ENCODE measurements at places on chromosomes 2 and 18. TPM values are rescaled to one million over a fixed set of nuclear protein-coding genes. Genes with fewer than 3 reads are reported as not detected.

C1GALT1C1L gene
- polyA plus RNA-seq: 1.8 TPM

- no peak for DNase-seq
- H3K4me3 ChIP-seq: no peak overlapping the region
- no peak overlapping the region for H3K27ac ChIP-seq
Measured at GRCh38 chr2:184530239-184530638, 68.1 kb upstream of the ZNF804A start.

DNA sequence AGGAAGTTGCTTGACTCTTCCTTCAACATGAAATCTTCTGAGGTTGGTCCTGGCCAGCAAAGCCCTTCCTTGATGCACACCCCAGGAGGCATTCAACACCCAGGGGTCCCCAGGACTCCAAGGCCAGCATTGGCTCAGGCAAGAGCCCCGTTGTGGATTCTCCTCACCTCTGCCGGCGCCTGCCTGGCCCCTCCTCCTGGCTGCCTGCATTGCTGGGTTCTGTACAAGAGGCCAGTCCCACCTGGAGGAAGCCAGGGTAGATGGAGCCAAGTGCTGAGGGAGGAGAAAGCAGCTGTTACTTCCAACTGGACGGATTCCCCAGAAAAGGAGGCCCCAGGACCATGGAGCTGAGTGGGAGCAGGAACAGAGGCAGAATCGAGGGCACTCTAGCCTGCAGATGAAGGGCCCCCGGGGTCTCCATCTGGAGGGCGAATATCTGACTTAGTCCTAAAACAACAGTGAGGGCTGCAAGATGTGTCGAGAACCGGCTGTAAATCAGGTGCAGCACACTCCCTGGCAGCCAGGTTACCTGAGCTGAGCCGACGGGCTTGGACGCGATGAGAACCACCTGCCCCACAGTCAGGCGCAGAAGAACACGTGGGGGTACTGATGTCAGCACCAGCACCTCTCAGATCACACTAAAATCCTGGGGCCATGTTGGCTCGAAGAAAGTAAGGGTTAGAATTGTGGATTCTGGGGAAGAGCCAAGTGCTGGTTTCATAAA is 399.6 kb upstream of the SALL3 start:
- H3K4me3 ChIP-seq: no peak overlapping the region
- no peak for DNase-seq
- no peaks in the 10 kb centered on the region for H3K36me3 ChIP-seq
- no peaks in the 10 kb centered on the region for H3K4me1 ChIP-seq
- H3K27me3 ChIP-seq: no peaks in the 10 kb centered on the region

DNA sequence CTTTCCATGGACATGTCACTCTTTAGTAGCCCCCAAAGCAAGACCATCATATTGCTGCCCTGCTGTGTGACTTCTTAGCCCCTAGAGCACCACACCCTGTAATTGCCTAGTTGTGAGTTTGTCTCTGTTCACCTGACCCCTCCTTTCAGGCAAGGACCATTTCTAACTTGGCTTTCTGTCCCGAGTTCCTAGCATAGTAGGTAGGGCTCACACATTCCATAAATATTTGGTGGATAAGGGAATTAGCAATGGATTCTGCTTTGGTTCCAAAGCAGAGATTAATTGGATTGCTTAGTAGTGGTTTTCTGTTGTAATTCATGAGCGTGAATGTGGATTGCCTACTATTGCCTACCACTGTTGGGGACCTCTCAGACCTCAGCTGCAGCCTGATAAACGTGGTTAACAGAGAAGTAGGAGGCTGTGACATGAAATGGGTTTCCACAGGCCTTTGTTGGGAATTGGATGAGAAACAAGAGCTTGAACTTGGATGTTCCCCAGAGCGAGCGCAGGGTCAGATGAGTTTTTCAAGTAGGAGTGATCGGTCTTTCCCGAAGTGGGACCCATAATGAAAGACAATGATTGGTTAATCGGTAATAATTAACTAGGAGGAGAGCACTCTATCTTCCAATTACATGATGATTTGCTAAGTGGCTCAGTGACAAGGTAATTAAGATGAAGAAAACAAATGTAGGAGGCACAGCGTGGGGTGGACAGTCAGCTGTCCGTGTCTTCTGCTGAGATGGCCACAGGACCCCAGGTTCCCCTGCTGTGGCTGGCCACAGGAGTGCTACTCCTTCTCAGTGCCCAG is 13.4 kb upstream of the UGT1A1 start:
- H3K27ac ChIP-seq: no peak overlapping the region
- no peaks in the 10 kb centered on the region for H3K4me1 ChIP-seq
- no peak for DNase-seq
- no peaks in the 10 kb centered on the region for H3K36me3 ChIP-seq
- no peaks in the 10 kb centered on the region for H3K27me3 ChIP-seq

SLC66A3 gene
- 8.9 TPM for polyA plus RNA-seq

GRCh38 chr2:56474412-56475158 is 290.8 kb downstream of the CCDC85A start:
- H3K36me3 ChIP-seq: no peaks in the 10 kb centered on the region
- DNase-seq: peak; percentile 34
- H3K4me1 ChIP-seq: no peaks in the 10 kb centered on the region

- no peak for DNase-seq
- H3K27ac ChIP-seq: no peak overlapping the region
Measured at GRCh38 chr18:10239991-10240634, 214.3 kb upstream of the APCDD1 start.

DNA sequence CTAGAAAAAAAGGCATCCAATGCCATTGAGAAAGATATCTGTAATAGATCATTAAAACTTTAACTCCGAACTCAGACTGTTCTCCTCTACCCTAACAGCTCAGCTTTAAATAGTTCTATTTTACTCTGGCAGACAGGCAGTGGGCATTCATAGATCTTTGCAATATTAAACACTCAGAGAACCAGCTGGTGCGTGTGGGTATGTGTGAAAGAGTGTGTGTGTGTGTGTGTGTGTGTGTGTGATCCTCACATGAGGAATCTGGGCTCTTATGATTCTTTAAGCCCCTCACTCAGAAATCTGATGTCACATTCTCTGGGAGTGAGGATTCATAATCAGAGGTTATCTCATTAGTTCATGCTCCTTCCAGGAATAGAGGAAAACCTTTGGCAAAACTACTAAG is 144.3 kb downstream of the KCNH7 start:
- no peaks in the 10 kb centered on the region for H3K4me1 ChIP-seq
- no peaks in the 10 kb centered on the region for H3K27me3 ChIP-seq
- H3K4me3 ChIP-seq: no peak overlapping the region
- DNase-seq: no peak

DNA sequence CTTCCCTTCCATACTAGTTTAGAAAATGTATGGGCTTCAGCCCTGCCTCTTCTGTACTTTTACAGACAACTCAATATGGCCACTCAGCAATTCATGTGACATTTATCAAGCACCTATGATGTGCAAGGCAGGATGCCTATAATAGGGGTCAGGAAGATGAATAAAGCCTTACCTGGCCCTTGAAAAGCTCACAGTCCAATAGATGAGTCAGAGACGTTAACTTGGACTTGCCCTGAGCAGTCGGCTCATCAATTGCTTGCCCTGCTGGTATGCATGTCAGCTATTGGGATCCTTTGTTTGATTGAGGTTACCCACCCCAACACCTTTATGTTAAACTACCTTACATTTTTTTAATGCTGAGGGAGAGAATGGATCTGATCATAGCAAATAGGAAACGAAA is 116.1 kb downstream of the DNER start:
- H3K36me3 ChIP-seq: no peaks in the 10 kb centered on the region
- DNase-seq: no peak
- H3K27me3 ChIP-seq: no peaks in the 10 kb centered on the region
- H3K4me1 ChIP-seq: no peaks in the 10 kb centered on the region

GRCh38 chr2:212124598-212124997 is 414.0 kb downstream of the ERBB4 start:
- no peak overlapping the region for H3K27ac ChIP-seq
- no peaks in the 10 kb centered on the region for H3K36me3 ChIP-seq
- H3K27me3 ChIP-seq: no peaks in the 10 kb centered on the region
- no peak overlapping the region for H3K4me3 ChIP-seq
- no peaks in the 10 kb centered on the region for H3K4me1 ChIP-seq

STAMBP gene
- 24.4 TPM for polyA plus RNA-seq

- H3K4me1 ChIP-seq: peaks cover 7% of the 10 kb centered on the region
- H3K27me3 ChIP-seq: no peaks in the 10 kb centered on the region
- H3K27ac ChIP-seq: no peak overlapping the region
- H3K4me3 ChIP-seq: no peak overlapping the region
- peaks cover 5% of the 10 kb centered on the region for H3K36me3 ChIP-seq
Measured at GRCh38 chr2:127051116-127052056, 55.6 kb downstream of the BIN1 start.

ANKRD30B gene
- not detected for polyA plus RNA-seq

DNA sequence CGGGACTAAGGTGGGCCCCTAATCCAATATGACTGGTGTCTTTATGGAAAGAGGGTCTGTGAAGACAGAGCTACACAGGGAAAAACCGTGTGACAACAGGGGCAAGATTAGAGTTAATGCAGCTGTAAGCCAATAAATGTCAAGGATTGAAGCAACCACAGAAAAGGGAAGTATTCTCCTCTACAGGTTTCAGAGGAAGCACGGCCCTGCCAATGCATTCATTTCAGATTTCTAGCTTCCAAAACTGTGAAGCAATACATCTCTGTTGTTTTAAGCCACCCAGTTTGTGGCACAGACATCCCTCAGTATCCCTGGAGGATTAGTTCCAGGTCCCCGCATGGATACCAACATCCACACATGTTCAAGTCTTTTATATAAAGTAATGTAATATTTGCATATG is 48.8 kb downstream of the SPP2 start:
- H3K27ac ChIP-seq: no peak overlapping the region
- H3K27me3 ChIP-seq: no peaks in the 10 kb centered on the region
- DNase-seq: no peak
- H3K36me3 ChIP-seq: no peaks in the 10 kb centered on the region
- H3K4me3 ChIP-seq: no peak overlapping the region

DNA sequence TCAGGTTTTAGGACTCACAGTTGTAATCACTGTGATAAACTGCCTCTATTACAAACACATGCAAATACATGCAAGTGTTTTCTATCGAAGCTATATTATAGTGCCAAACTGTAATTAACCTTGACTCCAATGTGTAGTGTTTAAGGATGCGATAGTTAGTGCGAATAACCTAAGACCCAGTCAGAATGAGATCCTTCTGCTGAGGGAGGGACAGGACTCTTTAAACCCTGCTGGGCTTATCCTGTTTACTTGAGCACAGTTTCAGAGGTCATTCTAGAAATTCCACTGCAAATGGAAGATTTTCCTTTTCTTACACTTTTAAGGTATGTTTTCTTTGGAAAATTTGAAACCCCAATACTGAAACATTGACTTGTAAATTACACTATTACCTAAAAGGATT is 68.2 kb downstream of the CALCRL start:
- H3K27me3 ChIP-seq: no peaks in the 10 kb centered on the region
- no peak overlapping the region for H3K4me3 ChIP-seq
- H3K36me3 ChIP-seq: peaks cover 30% of the 10 kb centered on the region
- no peak for DNase-seq
- peaks cover 10% of the 10 kb centered on the region for H3K4me1 ChIP-seq

TRIP12 gene
- polyA plus RNA-seq: 15.6 TPM

LCT gene
- polyA plus RNA-seq: not detected

UBXN4 gene
- polyA plus RNA-seq: 51.6 TPM

- H3K36me3 ChIP-seq: no peaks in the 10 kb centered on the region
- H3K4me1 ChIP-seq: peaks cover 57% of the 10 kb centered on the region
- H3K27me3 ChIP-seq: no peaks in the 10 kb centered on the region
- no peak for DNase-seq
Measured at GRCh38 chr2:160570376-160570775, 76.8 kb upstream of the RBMS1 start.

GRCh38 chr2:26382564-26382963 is 19.2 kb upstream of the DRC1 start:
- H3K4me3 ChIP-seq: no peak overlapping the region
- H3K27me3 ChIP-seq: no peaks in the 10 kb centered on the region
- H3K4me1 ChIP-seq: no peaks in the 10 kb centered on the region
- peaks cover 86% of the 10 kb centered on the region for H3K36me3 ChIP-seq
- no peak for DNase-seq

GRCh38 chr2:2294183-2294690 is 36.8 kb downstream of the MYT1L start:
- H3K36me3 ChIP-seq: no peaks in the 10 kb centered on the region
- no peak overlapping the region for H3K4me3 ChIP-seq
- peaks cover 16% of the 10 kb centered on the region for H3K27me3 ChIP-seq
- no peak overlapping the region for H3K27ac ChIP-seq
- DNase-seq: no peak

LYG1 gene
- polyA plus RNA-seq: 1.3 TPM
